NB4 (cell line): ENCODE measurements at places on chromosomes 4 and X.
A peak's percentile ranks its signal among the peaks of the same experiment; 100 is the strongest.

DNA sequence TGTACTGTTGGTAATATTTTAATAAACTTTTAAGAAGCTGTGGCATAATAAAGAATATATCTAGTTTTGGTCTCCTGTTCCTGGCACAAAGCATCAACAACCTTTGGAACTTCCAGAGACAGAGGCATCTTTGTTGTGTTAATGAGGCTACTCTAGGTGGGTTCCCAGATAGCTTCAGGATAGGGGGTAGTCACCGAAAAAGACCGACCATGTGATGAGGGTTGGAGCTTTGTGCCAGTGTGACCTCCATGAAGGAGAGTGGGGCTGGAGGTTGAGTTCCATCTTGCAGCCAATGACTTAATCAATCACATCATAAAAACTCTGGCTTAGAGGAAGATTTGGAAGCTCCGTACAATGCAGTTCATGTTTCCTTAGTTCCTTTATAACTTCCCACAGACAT lies 9.9 kb downstream of the PPAT start:
- no peak for DNase-seq

GRCh38 chr4:174697202-174697601 lies 131.8 kb downstream of the GLRA3 start:
- peak; percentile 1 for DNase-seq

GRCh38 chrX:69163936-69164741 lies 1.1 kb downstream of the PJA1 start:
- DNase-seq = no peak

DNA sequence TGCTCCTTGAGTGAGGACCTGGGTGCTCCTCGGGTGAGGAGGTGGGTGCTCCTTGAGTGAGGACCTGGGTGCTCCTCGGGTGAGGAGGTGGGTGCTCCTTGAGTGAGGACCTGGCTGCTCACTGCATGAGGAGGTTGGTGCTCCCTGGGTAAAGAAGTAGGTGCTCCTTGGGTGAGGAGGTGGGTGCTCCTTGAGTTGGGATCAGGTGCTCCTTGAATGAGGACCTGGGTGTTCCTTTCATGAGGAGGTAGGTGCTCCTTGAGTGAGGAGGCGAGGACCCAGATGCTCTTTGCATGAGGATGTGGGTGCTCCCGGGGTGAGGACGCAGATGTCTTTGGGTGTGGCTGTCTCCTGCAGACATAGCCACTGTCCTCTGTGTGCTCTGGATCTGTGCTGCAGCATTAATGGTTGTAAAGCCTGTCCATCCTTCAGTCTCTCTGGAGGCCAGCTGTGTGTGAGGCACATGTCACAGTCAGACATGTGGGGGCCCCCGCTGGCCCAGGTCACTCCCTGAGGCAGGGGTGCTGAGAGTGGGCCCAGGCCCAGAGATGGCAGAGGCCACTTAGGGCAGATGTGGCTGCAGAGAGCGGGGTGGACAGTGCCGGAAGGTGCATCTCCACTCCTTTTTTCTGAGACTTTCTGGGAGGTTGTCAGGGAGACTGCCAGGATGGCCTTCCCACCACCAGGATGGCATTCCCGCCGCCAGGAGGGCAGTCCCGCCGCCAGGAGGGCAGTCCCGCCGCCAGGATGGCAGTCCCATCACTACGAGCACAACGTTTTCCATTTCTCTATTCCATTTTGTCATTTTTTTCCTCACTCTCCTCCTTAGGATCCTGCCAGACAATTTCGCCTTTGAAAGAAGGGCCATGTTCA lies 101.8 kb downstream of the HMX1 start:
- peak; percentile 66 for DNase-seq

- DNase-seq = no peak
These were observed 30.8 kb downstream of the BLOC1S4 start for GRCh38 chr4:6746721-6747293.

DNA sequence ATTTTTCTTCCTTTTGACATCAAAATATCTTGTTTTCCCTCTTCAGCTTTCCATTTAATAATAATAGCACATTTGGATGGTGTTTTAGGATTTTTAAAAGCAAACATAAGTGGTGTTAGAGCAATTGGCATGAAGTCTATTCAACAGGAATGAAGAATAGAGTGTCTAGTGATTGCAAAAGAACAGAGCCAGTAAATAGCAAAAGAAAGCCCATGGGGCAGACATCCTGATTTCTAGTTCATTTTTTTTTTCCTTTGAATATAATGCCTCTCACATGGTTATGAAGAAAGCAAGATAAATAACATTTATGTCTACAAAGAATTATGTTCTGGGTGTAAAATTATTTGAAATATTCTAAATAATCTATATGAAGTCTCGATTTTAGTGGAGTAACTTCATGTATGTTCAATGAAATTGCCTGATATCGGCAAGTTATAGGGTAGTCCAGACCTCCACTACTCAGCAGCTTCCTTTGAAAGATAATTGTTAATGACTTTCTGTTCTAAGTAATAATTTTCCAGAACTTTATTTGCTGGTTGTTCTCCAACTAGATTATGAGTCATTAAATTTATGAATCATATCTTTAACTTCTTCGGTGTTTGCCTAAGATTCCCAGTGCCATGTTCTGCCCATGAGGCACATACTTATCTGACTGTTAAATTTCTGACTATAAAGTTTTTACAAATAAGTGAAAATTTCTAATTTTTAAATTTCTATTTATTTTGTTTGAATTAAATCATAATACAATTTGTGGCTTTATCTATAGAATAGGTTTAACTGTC lies 587.9 kb downstream of the TLL1 start:
- no peak for DNase-seq

- DNase-seq = no peak
These were observed 647.0 kb upstream of the AADAT start for GRCh38 chr4:170736710-170737109.

GRCh38 chr4:121411151-121411744 lies 30.4 kb upstream of the QRFPR start:
- DNase-seq = no peak

DNA sequence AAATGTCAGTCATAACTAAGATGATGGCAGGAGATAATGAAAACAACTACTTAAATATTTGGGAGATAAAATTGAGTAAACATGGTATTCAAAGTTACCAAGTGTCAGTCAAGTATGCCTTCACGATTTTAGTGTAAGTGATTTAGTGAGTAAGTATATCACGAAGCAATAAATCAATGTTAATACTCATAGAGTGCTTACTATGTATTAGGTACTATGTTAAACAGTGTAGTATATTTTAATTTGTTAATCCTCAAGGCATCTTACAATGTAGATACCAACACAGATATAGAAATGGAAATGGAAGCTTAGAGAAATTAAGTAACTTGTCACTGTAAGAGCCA lies 59.6 kb downstream of the ANXA3 start:
- DNase-seq = no peak

DNA sequence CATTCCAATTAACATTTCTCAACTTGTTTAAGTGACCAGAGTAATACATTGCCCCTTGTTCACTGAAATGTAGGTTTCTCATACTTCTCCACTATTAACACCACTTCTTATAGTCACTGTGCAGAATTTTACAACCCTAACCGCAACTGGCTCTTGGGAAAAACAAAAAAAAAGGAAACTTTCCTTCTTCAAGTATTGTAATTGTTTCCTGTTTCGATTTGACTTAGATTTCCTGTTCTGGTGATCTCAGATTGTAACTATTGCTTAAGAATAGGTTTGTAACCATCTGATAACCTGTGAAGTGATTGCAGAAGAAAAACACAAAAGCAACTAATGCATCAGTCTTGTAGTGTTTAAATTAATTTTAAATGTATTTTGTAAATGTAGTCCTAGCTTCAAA lies 594.7 kb upstream of the GALNT7 start:
- DNase-seq = peak; percentile 49

DNA sequence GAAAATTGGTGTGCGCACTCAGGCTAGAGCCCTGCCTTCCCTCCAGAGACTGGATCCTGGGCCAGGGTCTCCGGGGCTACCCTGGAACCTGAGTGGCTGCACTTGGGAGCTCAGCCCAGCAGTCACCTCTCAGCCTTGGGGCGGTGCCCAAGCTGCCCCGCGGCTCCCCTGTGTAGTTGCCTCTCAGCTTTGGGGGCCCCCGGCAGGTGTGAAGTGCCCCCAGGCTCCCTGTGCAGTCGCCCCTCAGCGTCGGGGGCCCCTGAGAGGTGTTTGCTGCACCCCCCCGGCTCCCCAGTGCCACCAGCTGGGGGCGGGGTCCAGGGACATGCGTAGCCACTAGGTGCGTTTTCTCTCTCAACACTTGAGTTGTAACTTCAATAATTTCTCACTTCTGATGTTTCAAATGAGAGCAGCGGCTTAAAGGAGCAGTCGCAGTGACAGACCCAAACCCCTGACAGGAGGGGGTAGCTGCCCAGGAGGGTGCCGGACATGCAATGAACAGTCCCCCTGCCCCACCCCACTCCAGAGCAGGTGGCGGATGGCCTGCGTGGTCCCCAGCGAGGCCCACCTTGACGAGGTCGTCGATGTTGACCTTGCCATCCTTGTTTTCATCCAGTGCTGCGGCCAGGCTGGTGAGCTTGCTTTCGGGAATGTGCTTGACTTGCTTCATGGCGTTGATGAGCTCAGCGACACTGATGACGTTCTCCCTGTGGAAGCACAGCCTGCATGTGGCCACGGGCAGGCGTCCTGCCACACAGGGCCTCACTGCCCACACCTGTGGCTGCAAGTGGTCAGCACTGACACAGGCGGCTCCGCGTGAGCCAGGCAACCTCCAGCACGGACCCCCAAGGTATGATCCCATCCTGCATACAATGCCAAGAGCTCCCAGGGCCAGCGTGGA lies 22.3 kb downstream of the FGFR3 start:
- no peak for DNase-seq

DNA sequence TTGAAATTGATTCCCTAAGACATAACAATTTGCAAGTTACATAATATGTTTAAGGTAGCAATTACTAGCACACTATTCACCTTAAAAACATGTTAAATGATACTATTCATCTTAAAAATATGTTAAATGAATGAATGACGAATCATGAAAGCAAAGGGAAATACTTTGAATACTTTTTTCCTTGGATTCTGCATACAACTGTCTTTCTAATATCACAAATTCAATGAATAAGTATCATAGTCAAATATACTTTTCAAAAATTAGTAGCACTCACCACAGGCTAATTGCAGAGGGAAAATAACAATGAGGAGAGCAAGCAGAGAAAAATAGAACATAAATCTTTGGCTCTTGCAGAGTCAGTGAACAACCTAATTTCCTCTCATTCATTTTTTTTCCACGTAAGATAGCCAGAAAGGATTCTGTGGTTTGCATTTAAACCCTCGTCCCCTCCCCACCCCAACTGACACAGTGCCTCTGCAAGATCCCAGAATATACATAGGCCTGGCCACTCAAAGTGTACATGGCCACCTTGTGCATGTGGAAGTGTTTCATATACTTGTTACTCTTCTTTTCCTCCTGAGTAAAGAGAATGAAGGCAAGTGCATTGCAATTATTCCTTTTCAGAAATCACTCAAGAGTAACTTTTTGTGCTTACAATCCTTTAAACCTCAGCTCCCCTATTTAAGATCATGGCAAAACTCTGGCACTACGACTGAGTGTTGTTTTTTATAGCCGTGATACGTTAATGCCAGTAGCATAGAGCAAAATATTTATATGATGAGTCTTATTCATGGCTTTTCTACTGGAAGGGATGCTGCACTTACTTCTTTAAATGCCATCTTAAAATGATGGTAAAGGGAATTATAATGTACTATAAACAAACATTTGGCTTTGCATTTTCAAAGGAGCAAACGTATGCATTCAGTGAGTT lies 236.4 kb downstream of the PDGFC start:
- no peak for DNase-seq

- no peak for DNase-seq
These were observed at the start of gene EGFL6 for GRCh38 chrX:13569479-13570260. TSS of gene EGFL6 (plus strand) at chrX:13569601. CDS start at chrX:13569862, 261 bp downstream.

DNA sequence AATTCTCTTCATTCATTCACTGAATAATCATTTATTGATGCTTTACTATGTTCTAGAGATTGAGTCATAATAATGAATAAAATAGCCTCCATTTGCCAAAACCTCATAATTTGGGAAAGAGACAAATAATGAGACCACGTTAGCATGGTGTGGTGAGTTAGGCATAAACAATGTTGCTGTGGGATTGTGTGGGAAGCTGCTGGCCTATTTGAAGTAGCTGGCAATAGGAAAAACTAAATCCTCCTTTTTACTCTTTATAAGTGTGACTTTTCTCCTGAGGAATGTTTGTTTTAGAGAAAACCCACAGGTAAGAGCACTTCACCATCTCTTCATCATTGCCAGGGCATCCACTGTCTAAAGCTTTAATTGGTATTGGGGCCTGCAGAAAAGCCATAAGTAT lies 95.3 kb downstream of the AREG start:
- DNase-seq = no peak

- DNase-seq = peak; percentile 63
These were observed 62.8 kb upstream of the EGFL6 start for GRCh38 chrX:13506574-13506973.

DNA sequence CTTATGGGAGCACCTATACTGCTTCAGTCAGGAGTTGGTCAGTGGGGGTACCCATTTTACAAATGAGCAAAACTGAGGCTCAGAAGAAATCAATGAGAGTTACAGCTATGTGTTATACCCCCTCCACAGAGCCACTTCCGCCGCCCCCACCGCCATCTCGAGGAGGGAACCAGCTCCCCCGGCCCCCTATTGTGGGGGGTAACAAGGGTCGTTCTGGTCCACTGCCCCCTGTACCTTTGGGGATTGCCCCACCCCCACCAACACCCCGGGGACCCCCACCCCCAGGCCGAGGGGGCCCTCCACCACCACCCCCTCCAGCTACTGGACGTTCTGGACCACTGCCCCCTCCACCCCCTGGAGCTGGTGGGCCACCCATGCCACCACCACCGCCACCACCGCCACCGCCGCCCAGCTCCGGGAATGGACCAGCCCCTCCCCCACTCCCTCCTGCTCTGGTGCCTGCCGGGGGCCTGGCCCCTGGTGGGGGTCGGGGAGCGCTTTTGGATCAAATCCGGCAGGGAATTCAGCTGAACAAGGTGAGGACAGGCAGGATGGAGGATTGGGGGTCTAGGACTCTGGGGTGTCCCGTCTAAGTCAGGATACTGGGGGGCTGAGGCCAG lies 5.0 kb downstream of the WAS start:
- no peak for DNase-seq

DNA sequence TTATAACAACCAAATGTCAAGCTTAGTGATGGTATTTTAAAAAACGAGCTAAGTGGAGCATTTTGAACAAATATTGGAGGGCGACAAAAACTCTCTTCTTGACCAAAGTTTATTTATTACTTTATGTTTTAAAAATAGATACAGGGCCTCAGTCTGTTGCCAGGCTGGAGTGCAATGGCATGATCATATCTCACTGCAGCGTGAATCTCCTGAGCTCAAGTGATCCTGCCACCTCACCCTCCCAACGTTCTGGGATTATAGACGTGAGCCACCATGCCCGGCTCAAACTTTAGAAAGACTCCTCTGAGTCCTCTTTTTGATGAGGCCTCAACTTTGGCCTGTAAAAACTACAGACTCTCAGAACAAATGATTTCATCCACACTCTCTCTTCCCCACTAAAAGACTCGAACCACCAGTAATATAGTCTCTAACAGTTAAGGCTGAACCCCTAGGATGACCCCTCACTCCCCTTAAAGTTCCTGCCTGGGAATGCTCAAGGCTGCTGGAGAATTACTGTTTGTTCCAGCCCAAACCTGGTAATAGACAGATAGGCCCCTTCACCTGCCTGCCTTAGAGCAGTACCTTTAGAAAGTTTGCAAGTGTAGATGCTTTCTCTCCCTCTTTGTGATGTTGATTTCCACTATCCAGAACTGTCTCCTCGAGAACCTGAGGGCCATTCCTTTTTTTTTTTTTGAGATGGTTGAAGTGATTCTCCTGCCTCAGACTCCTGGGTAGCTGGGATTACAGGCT lies 55.3 kb upstream of the HPSE start:
- DNase-seq = no peak
